Fibroblast of lung (primary cell): ENCODE measurements at places on chromosomes 5 and 9.
A peak's percentile ranks its signal among the peaks of the same experiment; 100 is the strongest.

GRCh38 chr5:932151-932627 lies 39.5 kb downstream of the TRIP13 start:
- no peak for DNase-seq

DNA sequence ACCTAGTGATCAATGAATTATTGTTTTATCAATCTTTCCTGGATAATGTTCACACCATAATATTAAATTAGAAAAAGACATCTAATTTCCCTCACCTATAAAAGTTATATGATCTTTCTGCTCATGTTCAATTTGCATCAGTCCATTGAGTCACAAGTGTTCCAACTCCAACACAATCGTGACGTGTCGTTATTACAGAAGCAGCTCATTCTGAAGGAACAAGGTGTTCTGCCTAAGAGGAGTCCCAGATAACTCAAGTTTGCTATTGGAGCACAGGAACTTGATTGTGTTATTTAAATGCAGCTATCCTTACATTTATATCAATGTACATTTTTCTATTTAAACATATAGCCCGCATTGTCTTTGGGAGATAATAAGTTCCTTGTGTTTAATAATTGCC lies 30.6 kb downstream of the ATPSCKMT start:
- no peak for DNase-seq

DNA sequence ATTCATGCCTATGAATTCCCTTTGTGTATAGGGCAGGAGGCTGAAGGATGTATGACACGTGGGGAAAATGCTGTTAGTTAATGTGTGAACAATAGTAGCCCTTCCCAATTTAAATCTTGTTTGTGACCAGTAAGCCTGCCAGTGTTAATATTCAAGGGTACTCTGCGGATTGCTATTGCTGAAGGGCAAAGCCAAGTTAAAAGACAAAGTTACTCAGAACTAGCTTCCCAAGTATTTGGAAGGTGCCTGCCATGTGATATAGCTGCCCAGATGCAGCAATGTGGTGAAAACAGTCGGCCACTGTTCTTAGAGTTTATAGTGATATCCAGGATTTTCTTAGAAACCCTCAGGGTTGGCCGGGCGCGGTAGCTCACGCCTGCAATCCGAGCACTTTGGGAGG lies 34.6 kb downstream of the MARVELD2 start:
- no peak for DNase-seq

GRCh38 chr9:110255463-110256379 lies 586 bp downstream of the TXN start:
- peak; percentile 15 for DNase-seq

GRCh38 chr9:133682818-133683585 lies 46.8 kb downstream of the DBH start:
- no peak for DNase-seq

- DNase-seq, result no peak
These were observed 97.9 kb downstream of the CD180 start for GRCh38 chr5:67098656-67099055.

GRCh38 chr5:21844960-21845359 lies 1008.2 kb downstream of the CDH12 start:
- no peak for DNase-seq

- peak; percentile 24 for DNase-seq
These were observed 237.8 kb downstream of the PAPPA start for GRCh38 chr9:116391306-116391900.

DNA sequence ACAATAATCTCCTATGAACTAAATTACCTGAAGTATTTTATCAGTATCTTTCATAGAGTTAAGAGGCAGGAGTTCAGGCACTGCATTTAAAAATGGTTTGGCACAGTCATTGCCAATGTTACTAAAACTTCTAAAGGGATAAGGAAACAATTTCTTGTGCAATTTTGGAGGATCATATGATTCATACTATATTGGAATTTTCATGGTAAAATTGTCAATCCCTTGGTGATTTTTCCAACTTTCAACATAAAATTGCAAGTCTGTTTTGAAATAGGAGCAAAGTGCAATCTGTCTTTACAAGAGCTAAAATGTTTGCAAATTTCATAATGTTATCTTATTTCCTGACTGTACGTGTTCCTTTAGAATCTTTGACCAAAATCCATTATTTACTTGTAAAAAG lies 211.1 kb downstream of the DMRTA1 start:
- no peak for DNase-seq

DNA sequence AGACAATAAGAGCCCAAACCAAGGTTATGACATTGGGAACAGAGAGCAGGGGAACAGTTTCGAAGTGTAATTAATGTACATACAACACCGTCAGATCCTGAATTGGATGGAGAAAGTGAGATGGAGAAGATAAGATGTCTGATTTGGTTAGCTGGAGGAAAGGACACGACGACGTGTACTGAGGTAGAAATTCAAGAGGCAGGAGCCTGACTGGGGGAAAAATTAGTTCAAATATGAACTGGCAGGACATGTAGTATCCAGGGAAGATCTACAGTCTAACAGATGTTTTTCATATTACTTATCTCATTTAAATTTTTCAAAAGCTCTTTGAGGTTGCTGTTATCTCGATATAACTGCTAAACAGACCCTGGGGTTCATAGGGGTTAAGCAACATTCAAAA lies 114.7 kb downstream of the TMEM232 start:
- no peak for DNase-seq

GRCh38 chr5:84494453-84494852 lies 109.8 kb upstream of the EDIL3 start:
- DNase-seq, result peak; percentile 98

- DNase-seq, result no peak
These were observed 12.2 kb downstream of the TNIP1 start for GRCh38 chr5:151068433-151069197.

DNA sequence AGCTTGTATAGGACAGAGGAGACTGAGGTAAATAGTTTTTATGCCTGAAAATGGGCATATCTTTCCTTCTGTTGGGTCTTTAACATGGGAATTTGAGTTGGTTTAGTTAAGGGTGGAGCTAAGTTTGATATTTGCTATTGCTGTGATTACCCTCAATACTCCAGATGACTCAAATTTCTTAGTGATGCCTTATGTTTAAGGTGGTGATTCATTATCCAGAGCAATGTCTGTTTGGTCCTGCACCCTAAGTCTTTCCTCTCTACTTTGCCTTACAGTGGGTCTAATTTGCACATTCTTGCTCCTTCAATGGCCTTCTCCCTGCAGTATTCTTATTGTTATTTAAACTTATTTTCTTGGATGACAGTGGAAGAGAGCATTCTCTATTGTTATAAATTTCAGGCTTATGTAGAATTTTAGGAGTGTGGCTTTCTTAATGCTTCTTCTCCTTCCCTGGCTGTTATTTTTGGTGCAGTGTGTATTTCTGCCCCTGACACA lies 312.9 kb upstream of the RPS23 start:
- DNase-seq, result peak; percentile 56

- no peak for DNase-seq
These were observed 103.1 kb upstream of the PRLR start for GRCh38 chr5:35333366-35333765.

DNA sequence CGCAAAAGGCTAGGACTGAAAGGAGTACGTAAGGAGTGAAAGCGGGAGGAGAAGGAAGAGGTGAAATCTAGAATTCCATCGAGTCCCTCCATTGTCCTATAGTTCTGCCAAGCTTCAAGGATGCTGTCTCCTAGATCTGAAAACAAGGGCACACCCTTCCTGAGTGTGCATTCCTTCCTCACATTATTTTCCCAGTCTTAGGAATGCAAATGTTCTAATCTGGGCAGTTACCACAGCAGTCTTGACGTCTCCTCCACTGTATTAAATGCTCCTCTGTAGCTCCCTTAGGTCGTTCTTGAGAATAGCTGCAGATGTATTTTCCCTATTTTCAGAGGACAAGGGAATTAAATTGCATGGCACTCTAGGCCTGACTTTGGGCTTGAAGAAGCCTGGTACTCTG lies 127.6 kb downstream of the SLIT3 start:
- DNase-seq, result no peak

DNA sequence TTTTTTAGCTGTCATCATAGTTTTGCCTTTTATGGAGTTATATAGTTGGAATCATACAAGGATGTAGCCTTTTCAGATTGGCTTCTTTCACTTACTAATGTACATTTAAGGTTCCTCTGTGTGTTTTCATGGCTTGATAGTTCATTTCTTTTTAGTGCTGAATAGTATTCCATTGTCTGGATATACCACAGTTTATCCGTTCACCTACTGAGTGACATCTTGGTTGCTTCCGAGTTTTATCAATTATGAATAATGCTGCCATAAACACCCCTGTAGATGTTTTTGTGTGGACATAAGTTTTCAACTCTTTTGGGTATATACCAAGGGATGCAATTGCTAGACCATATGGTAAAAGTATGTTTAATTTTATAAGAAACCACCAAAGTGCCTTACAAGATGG lies 136.3 kb downstream of the NR3C1 start:
- no peak for DNase-seq

DNA sequence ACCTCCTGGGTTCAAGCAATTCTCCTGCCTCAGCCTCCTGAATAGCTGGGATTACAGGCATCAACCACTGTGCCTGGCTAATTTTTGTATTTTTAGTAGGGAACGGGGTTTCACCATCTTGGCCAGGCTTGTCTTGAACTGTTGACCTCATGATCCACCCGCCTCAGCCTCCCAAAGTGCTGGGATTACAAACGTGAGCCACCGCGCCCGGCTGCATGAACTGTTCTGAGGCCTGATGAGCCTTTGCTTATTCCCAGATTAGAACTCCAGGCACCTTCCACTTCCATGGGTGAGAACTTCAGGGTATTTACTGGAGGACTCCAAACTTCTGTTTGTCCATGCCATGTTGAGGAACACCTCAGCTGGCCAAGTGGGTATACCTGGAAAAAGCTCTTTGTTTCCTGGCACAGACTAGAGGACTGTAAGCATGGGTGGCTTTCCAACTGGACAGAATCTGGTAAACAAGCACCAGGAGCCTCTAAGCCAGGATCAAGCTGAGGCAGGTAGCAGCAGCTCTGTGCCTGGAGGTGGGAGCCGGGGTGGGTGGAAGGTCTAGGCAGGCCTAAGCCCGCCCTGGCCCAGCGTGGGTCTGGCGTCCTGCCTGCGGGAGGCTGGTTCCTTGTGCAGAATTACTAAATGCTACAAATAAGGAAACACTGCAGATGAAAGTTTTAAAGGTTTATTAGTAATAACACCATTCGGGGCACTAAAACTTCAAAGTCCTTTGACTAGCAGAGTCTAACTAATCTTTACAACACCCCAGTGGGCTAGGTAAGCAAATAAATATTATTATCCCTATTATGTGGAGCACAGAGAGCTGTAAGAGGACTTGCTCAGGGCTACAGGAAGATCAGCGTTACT lies 78.4 kb downstream of the SEMA5A start:
- DNase-seq, result no peak

- no peak for DNase-seq
These were observed 151.6 kb downstream of the SLIT3 start for GRCh38 chr5:169149317-169149716.

GRCh38 chr9:135224921-135225541 lies 137.6 kb downstream of the OLFM1 start:
- DNase-seq, result no peak

GRCh38 chr5:179887095-179887494 lies 20.6 kb downstream of the TBC1D9B start:
- DNase-seq, result no peak

DNA sequence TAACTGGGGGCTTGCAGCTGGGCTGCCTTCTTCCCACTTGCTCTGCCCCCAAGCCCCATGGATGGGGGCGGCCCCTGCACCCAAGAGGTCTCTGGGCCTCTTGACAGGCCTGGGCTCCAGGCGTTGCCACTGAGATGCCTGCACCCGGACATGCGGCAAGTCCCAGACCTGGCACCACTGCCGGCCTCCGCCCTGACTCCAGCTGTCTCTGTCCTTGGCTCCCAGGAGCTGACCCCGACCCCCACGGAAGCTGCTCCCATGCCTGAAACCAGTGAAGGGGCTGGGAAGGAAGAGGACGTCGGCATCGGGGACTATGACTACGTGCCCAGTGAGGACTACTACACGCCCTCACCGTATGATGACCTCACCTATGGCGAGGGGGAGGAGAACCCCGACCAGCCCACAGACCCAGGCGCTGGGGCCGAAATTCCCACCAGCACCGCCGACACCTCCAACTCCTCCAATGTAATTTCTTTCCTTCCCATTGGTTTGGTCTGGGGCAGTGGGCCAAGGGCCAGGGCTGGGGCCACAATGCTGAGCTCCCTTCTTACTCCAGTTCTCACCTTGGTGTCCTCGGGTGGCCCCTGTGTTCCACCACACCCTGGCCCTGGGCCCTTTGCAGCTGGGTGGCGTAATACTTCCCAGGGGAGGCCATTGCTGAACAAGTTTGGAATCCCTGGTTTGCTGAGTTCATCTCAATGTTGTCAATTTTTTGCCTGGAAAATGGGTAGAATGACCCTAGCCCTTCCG lies 88.6 kb downstream of the COL5A1 start:
- DNase-seq, result peak; percentile 16

DNA sequence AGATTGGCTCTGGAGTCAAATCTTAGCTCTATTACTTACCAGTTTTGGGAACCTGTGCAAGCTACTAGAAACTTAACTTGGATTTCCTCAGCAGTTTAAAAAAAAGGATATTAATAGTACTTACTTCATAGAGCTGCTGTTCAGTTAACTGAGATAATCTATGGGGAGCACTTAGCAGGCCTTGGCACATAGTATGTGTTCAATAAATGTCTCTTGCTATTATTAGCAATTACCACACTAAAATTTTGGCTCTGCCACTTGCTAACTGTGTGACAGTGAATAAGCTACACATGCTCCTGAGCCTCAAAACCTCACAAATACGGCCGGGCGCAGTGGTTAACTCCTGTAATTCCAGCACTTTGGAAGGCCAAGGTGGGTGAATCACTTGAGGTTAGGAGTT lies 55.9 kb downstream of the CDK5RAP2 start:
- no peak for DNase-seq

GRCh38 chr5:138789771-138790242 lies 36.6 kb downstream of the CTNNA1 start:
- DNase-seq, result peak; percentile 57

GRCh38 chr5:59178482-59178881 lies 595.6 kb downstream of the RAB3C start:
- no peak for DNase-seq

GRCh38 chr9:95834281-95834907 lies 41.1 kb upstream of the ERCC6L2 start:
- DNase-seq, result peak; percentile 56

DNA sequence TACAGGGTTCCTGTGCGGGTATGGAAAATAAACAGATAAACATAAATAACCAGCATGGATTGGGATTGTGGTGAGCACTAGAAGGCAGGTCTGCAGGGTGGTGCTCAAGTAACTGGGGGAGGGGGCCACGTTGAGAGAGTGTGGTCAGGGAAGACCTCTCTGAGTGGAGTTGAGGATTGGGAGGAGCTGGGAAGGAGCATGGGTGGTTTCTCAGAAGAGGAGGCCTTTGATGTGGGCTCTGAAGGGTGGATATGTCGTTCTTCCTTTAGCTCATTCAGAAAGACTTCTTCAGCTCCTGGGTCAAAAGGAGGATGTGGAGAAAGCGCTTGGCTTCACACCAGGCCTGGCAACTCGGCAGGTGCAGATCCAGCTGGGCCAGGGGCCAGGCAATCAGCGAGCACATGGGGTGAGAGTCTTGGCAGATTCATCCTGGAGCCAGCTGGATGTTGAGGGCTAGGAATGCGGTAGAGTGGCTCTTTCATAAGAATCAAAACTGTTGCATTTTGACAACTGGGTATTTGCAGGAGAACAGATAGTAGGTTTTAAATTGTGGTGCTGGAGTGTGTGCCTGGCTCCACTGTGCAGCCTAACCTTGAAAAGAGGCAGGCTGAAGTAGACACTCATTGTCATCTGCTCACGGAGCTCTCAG lies 71.7 kb downstream of the PCSK5 start:
- DNase-seq, result peak; percentile 31

- DNase-seq, result no peak
These were observed 93.1 kb downstream of the NUDT12 start for GRCh38 chr5:103469288-103470040.

- DNase-seq, result peak; percentile 17
These were observed 170.4 kb upstream of the CDH6 start for GRCh38 chr5:31023105-31023504.
